MV-4-11 (cell line): ENCODE measurements at places on chromosomes 13 and 19.

DNA sequence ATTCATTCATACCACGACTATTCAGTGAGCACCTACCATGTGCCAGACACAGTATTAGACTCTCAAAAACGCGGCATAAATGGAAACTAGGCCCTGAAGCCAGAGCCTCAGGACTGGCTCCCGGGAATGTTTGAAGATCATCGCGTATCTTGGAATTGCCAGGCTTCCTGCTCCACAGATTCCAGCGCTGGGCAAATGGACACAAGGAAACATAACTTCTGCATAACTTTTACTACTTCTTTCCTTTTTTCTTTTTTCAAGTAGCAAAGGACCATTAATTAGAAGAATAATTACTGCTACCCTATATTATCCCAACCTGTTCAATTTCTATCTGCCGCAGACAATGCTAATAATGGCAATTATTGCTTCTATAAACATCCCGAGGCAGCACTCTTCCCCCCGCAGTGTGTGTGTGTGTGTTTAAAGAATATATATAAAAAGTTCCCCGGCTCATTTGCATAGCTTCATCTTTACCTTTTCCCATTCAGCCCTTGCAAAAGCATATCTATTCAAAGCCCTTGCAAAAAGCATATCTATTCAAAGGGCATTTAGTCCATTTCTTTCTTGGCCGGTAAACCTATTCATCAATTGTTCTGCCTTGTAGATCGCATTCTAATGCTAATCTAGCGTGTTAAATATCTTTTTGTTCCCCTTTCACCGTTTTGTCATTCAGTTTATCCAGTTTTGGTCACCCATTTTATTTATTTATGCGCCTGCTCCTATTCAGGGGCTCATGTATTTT lies 6.1 kb downstream of the SOX21 start:
- no peak for DNase-seq

DNA sequence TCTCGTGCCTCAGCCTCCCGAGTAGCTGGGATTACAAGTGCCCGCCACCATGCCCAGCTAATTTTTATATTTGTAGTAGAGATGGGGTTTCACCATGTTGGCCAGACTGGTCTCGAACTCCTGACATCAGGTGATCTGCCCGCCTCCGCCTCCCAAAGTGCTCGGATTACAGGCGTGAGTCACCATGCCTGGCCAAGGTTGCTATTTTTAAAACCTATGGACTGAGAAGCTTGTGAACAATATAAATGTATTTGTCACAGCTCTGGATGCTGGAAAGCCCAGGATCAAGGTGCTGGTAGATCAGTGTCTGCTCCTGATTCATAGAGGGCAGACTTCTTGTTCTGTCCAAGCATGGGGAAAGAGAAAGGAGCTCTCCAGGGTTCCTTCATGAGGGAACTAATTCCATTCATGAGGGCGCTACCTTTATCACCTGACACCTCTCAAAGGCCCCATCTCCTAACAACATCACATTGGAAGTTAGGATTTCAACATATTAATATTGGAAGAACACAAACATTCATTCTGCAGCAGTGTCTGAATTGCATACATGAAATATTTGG lies 16.1 kb downstream of the CARD8 start:
- no peak for DNase-seq

GRCh38 chr13:99894840-99895443 lies 76.6 kb downstream of the ZIC5 start:
- DNase-seq, result no peak

- DNase-seq, result no peak
Observed at GRCh38 chr19:13604902-13605586, 98.8 kb upstream of the CACNA1A start.

DNA sequence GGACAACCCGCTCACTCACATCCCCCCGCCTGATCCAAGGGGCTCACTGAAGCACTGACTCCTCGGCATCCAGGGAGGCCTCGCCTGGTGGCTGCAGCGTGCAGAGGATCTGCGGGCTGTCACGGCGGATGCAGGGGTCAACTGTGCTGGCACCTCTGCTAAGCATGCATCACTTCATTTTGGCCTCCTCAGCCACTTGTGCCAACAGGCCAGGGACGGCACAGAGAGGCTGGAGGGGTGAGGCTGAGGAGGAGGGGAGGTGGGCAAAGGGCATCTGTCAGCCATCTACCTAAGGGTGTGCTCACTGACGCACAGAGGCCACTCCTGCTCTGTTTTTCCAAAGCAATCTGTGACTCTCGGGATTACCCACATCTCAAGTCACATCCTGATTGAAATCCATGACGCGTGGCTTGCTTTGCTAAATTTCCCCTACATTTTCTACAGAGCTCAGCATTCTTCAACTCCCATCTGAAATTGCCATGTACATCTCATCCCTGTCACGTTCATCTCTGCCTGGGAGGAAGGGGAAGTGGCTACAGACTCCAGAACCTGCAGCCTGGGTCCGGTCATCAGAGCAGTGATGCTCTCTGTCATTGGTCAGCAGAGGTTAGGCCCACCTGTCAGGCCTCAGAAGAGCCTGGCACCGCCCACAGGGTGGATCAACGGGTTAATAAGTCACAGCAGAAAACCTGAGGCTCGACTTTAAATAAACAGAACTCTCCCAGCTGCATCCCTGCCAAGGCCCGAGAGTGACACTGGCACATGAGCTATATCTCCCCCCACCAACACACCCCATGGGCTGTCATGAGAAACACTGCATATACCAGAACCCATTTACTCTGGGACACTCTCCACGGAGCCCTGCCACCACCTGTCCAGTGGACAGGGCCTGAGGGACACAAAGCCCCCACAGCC lies 17.6 kb downstream of the ELL start:
- no peak for DNase-seq

DNA sequence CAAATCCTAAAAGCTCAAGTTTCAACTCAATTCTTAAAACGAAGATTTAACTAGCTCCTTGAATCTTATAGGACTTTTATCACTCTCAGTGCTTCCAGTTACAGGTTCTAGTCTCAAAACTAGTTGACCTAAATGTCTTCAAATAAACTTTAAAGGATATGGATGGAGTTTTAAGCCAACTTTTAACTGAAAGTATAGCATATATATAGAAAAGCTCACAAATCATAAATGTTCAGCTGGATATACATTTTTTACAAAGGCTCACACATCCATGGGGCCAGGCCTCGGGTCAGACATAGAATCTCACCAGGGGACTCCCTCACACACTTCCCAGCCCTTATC lies 47.1 kb upstream of the ARHGEF7 start:
- DNase-seq, result no peak

DNA sequence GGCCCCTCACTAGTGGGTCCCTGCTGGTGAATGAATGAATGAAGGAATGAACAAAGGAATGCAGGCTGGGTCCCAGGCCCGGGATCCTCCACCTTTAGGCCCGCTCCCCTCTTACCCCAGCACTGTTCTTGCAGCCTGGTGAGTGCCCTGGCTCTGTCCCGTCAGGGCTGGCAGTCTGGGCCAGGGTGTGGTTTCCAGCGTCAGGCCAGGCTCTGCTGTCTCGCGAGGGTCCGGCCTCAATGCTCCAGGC lies 317 bp downstream of the LYL1 start:
- DNase-seq, result no peak
